ENCODE measurements at places on chromosomes 12 and 14. TPM values are rescaled to one million over a fixed set of nuclear protein-coding genes. Genes with fewer than 3 reads are reported as not detected.

- no peak for DNase-seq
- no peak overlapping the region for H3K27ac ChIP-seq
- no peaks in the 10 kb centered on the region for H3K27me3 ChIP-seq
- H3K36me3 ChIP-seq = no peaks in the 10 kb centered on the region
- H3K4me1 ChIP-seq = peaks cover 22% of the 10 kb centered on the region
Measured at GRCh38 chr12:80559766-80560165, 115.7 kb downstream of the PTPRQ start.

DNA sequence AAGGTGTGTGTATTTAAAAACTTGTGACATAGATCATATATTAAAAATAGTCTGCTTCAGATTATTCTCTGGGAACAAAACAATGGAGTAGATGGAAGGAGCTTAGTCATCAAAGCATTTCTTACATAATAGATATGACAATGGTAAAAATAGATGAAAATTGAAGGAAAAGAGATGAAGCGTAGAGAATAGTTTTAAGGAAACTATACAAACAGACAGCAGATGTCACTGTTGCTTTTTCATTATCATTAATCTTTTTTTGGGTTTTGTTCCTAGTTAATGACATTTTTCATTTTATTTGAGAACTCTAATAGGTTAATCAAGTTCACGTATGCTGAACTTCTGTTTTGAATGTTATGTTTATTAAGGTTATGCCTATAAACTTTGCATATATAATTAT, 149.2 kb upstream of the FBXO33 start:
- H3K4me1 ChIP-seq = no peaks in the 10 kb centered on the region
- H3K36me3 ChIP-seq = no peaks in the 10 kb centered on the region
- peaks cover 3% of the 10 kb centered on the region for H3K27me3 ChIP-seq
- DNase-seq = no peak

The AQP6 gene
- not detected for total RNA-seq

The PLEKHH1 gene
- total RNA-seq = 0.65 TPM

The PGF gene
- total RNA-seq = 2.3 TPM

Measured in chondrocyte (in vitro differentiated cells).